ENCODE measurements at places on chromosomes 4 and X.

- peak; percentile 83 for ATAC-seq
- no peaks in the 10 kb centered on the region for H3K36me3 ChIP-seq
- H3K27ac ChIP-seq = peak overlapping the region; percentile 85
Observed at GRCh38 chrX:103404231-103405008, 28.1 kb downstream of the BEX3 start.

DNA sequence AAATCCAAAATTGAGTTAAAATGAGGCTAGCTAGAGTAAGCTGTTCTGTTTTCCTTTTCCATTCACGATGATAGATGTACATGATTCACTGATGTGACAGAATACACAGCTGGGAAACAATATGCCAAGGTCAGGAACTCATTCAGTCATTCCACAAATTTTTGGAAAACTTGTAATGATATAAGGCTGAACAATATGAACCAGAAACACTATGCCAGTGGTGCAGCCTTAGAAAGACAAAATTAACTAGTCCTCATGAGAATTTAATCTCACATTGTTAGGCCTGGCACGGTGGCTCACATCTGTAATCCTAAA is 50.0 kb upstream of the NDST3 start:
- H3K27ac ChIP-seq = no peak overlapping the region
- peaks cover 1% of the 10 kb centered on the region for H3K27me3 ChIP-seq
- no peak overlapping the region for H3K4me3 ChIP-seq
- H3K4me1 ChIP-seq = no peaks in the 10 kb centered on the region
- H3K36me3 ChIP-seq = no peaks in the 10 kb centered on the region
- ATAC-seq = no peak

DNA sequence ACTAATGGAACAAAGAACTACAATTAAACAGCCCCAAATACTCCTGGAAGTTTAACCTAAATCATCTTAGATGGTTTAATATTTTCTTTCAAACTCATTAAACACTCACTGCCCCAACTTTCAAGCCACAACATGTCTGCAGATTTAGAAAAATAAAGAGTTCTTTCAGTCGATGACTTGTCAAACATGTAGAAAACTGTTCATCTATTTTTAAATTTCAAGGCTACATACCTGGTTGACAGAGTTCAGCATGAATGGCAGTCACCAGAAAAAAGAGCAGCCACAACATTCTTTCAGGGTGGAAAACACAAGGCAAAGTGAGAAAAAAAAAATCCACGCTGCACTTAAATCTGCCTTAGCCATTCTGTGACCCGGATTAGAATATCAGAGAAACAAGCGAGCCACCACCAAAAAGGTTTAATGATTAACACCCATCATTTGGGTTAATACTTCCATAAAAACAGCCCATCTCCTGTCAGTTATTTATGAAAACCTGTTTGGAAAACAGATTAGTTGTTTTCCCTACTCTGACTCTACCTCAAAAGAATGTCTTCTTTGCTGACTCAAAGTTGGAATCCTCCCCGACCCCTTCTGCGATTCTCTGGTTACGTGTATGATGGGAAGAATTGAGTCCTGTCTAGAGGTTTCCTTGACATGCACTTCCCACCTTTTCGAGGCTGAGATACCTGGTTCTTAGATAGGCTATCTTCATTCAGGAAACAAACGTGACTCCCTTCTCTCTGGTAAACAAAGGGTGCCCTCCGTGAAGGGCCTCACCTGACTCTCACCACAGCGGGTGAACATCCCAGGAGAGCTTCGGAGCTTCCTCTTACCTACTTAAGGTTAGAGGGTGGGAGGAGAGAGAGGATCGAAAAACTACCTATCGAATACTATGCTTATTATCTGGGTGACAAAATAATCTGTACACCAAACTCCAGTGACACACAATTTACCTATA is at the start of gene CLTRN:
TSS of gene CLTRN (minus strand) at position 319 of the 958 bp plus-strand sequence. CDS start at position 289, 30 bp downstream.
- no peak within 1 kb of the TSS for H3K4me3 ChIP-seq
- no peaks in the 10 kb centered on the region for H3K36me3 ChIP-seq
- peaks cover 16% of the 10 kb centered on the region for H3K27me3 ChIP-seq
- H3K4me1 ChIP-seq = no peaks in the 10 kb centered on the region

DNA sequence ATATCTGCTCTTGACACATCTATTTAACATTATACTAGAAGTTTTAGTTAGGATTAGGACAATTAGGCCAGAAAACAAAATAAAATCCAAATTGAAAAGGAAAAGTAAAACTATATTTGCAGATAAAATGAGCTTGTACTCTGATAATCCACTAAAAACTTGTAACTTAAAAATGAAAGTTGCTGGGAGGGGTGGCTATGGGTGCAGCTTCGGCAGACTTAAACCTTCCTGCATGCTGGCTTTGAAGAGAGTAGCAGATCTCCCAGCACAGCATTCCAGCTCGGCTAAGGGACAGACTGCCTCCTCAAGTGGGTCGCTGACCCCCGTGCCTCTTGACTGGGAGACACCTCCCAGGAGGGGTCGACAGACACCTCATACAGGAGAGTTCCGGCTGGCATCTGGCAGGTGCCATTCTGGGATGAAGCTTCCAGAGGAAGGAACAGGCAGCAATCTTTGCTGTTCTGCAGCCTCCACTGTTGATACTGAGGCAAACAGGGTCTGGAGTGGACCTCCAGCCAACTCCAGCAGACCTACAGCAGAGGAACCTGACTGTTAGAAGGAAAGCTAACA is 2379.9 kb downstream of the ARAP2 start:
- no peak for ATAC-seq
- no peak overlapping the region for H3K27ac ChIP-seq
- H3K4me1 ChIP-seq = no peaks in the 10 kb centered on the region
- H3K27me3 ChIP-seq = no peaks in the 10 kb centered on the region
- H3K4me3 ChIP-seq = no peak overlapping the region
- no peaks in the 10 kb centered on the region for H3K36me3 ChIP-seq

DNA sequence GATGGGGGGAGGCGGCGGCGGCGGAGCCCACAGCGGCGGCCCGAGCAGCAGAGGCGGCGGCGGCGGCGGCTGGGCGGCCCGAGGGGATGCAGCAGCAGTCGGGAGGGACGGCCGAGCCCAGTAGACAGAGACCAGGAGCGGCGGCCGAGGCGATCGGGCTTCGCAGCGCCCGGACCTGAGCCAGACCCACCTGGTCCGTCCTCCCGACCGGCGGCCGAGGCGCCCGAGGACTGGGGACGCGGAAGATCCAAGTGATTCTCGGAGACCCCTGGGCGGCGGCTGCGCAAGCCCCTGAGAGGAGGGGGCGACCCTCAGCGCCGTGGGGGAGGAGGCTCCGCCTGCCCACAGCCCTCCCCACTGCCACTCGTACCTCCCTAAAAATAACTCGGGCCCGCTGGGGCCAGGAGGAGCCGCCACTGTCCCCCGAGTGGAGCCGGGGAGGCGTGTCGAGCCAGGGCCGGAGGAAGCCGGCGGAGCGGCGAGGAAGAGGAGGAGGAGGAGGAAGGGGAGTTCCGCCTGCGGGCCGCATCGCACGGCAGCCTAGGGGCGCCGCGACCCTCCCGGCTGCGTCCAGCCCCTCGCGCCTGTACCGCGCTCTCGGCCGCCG is 608 bp downstream of the RAPGEF2 start:
- peak; percentile 21 for ATAC-seq
- peak overlapping the region; percentile 86 for H3K4me3 ChIP-seq
- peaks cover 20% of the 10 kb centered on the region for H3K36me3 ChIP-seq
- H3K27me3 ChIP-seq = no peaks in the 10 kb centered on the region

DNA sequence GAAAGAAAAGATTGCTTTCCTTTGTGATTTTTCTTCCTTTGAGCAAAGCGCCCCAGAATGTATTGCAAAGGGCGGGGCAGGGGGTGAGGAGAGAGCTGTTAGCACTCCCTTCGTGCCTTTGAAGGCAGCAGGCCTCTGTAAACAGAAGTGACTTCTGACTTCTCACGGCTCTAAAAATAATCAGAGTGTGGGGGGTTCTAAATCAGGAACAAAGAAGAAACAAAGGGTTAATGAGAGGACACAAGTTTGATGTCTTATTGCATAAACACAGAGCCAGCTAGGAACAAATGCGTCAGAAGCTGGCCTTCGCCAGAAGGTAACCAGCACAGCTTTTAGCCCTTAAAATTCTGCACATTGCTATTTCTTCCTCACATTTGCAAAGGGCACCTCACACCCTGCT is 626.2 kb downstream of the MID1IP1 start:
- H3K4me3 ChIP-seq = peak overlapping the region; percentile 33
- no peaks in the 10 kb centered on the region for H3K36me3 ChIP-seq
- peak overlapping the region; percentile 100 for H3K27ac ChIP-seq
- no peak for ATAC-seq
- H3K27me3 ChIP-seq = no peaks in the 10 kb centered on the region

- ATAC-seq = no peak
- H3K27me3 ChIP-seq = no peaks in the 10 kb centered on the region
- no peak overlapping the region for H3K27ac ChIP-seq
- no peak overlapping the region for H3K4me3 ChIP-seq
- peaks cover 22% of the 10 kb centered on the region for H3K4me1 ChIP-seq
- H3K36me3 ChIP-seq = peaks cover 91% of the 10 kb centered on the region
Observed at GRCh38 chr4:73212982-73213730, 45.4 kb downstream of the ANKRD17 start.

DNA sequence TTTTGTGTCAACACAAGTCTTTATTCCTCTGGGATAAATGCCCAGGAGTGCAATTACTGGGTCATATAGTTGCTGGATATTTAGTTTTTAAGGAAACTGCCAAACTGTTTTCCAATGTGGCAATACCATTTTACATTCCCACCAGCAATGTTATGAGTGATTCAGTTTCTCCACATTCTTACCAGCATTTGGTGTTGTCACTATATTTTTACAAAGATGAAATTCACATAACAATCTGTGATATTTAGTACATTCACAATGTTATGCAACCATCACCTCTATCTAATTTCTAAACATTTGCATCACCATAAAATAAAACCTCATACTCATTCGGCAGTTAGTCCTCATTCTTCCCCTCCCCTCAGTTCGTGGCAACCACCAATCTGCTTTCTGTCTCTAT is 75.0 kb downstream of the MAMLD1 start:
- H3K4me3 ChIP-seq = no peak overlapping the region
- no peak overlapping the region for H3K27ac ChIP-seq
- no peaks in the 10 kb centered on the region for H3K27me3 ChIP-seq
- H3K36me3 ChIP-seq = no peaks in the 10 kb centered on the region
- H3K4me1 ChIP-seq = no peaks in the 10 kb centered on the region
